EL (cell line): ENCODE measurements at places on chromosomes 7 and 10.

GRCh38 chr7:34900891-34901513 is 136.3 kb downstream of the DPY19L1 start:
- DNase-seq, result no peak

- DNase-seq, result peak; percentile 72
These were observed 13.2 kb downstream of the TACR2 start for GRCh38 chr10:69403519-69403918.

DNA sequence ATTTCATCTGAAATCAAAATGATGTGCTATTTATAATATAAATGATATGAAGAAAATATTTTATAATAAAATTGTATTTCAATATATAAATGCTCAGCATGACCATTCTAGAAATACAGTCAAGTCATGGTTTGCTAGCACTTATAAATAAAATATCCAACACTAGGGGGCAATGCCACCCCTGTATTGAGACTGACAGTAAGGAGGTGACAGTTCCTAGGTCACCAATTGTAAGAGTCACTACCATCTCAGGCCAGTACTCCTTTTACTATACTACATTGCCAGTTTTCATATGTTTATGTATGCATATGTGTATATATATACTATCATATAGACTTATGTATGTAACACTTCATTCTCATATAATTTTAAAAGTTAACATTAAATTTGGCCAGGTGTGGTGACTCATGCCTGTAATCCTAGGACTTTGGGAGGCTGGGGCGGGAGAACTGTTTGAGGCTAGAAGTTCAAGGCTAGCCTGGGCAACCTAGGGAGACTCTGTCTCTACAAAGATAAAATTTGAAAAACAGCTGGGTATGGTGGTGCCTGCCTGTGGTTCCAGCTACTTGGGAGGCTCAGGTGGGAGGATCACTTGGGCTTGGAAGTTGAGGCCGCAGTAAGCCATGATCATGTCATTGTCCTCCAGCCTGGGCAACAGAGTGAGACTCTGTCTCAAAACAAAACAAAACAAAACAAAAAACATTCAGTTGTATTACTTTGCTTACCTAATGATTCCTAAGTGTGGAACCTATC is 2.4 kb upstream of the CNOT4 start:
- DNase-seq, result peak; percentile 49

- no peak for DNase-seq
These were observed 33.7 kb downstream of the STAMBPL1 start for GRCh38 chr10:88913788-88914187.

DNA sequence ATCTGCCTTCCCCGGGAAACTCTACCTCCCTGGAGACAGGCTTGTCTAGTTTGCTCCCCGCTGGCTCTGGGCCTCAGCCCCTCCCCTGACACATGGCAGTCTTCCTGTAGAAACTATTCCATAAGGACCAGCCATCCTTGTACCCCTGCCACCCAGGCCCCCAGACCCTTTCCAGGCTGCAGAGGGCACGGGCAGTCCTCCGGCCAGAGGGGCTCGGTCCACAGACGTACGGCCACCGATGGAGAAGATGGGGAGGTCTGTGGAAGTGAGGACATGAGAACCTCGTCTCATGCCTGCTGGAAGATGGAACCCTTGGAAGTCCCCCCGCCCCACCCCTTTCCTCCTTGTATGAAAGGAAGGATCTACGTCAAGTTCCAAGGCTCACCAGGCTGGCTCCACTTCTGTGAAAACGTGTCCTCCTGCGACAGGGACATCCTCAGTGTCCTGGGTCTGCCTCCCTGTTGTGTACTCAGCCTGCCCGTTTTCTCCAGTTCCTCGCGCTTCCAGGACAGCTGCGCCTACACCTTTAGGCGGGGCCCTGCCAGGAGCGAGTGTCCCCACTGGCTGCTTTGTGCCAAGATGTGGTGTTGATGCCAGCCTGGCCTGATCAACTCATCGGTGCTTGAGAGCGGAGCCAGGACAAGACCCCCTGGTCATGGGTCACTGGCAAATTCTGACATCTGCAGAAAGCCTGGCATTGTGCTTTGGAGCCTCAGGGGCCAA is 414.9 kb downstream of the GLRX3 start:
- DNase-seq, result no peak

DNA sequence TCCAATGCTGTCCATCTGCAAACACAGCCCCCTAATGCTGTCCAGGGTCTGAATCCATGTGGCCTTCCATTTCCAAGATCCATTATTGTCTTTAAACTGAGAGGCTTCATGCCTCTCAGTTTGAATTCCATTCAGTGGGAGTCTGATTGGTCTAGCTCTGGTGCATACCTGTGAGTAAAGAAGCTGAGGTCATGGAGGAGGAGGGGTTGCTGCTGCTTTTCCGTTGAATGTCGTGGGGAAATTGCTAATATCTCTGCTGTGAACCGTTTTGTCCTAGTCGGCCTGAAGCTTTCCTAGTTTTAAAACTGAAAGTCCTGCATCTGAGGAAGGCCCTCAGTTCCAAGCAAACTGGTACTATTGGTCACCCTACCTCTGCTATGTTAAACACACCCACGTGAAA is 17.7 kb downstream of the SH2D4B start:
- no peak for DNase-seq

DNA sequence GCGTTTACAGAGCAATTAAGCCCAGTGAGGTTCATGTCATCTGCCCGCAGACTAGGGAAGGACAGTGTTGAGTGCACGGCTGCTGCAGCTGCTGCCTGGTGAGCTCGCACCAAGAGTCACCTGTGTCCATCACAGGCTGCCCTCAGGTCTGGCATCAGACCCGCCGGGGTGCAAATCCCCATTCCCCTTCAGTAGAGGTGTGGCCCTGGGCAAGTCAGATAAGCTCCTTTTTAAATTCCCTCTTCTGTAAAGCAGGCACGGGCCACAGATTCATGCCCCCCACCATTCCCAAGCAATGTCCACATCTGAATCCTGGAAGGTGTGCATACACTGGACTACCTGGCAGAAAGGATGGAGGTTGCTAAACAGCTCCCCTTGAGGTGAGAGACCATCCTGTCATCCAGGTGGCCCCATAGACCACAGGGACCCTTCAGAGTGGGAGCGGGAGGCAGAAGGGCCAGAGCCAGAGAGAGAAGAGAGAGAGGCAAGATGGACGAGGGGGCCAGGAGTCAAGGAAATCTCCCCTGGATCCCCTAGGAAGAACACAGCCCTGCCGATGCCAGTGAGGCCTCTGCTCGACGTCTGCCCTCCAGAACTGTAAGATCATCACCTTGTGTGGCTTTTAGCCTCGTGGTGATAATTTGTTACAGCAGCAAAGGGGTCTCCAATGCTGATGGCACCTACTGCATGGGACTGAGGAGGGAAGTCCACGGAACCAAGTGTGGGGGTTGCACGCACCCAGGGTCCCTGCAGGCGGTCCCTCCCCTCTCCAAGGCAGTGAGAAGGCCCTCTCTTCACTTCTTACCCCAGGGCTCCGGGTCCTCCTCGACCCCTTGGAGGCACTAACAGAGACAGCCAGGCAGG is 168.8 kb downstream of the TCERG1L start:
- DNase-seq, result no peak

DNA sequence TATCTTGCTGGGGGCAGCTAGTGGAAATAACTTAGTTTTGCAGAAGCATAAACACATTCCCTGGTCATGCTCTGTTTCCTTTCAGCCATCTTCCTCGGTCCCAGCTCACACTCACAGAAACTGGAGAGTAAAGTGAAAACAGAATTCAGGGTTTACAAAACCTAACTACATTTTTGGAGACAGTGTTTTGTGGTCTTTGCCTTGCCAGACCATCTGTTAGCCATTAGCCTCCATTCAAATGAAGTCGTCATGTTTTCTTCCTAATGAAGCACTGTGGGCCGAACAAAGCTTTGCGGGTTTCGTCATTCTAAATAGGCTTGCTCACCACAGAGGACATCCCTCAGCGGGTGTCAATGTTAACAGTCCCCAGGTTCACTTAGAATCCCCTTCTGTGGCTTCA is 214.6 kb upstream of the TMEM72 start:
- DNase-seq, result peak; percentile 58

GRCh38 chr7:119545118-119545517 is 727.9 kb upstream of the KCND2 start:
- DNase-seq, result no peak

DNA sequence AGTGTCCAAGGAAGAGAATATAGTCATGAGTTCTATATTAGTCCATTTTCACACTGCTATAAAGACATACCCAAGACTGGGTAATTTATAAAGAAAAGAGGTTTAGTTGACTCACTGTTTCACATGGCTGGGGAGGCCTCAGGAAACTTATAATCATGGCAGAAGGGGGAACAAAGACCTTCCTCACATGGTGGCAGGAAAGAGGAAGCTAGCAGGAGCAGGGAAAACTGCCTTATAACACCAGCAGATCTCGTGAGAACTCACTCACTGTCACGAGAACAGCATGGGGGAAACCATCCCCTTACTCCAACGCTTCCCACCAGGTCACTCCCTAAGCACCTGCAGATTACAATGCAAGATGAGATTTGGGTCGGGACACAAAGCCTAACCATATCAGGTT is 139.0 kb upstream of the ZNF438 start:
- no peak for DNase-seq

DNA sequence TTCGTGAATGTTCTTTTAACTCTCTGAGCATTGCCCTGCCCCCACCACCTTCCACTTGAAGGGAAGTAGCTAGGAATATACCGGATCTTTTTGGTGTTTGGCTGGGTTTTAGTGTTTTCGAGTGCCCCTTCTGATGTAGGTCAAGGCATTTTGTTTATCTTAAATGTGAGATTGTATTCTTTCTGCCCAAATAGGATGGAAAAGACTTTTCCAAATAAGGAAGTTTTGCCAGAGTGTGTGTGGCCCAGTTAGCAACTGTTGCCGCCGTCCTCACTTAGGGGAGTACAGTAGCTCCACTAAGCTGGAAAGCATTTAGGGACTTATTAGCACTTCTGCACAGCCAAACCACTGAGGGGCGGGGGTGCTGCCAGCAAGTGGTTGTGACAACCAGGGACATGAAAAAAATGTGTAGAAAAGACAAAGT is 29.8 kb upstream of the VCL start:
- peak; percentile 10 for DNase-seq

DNA sequence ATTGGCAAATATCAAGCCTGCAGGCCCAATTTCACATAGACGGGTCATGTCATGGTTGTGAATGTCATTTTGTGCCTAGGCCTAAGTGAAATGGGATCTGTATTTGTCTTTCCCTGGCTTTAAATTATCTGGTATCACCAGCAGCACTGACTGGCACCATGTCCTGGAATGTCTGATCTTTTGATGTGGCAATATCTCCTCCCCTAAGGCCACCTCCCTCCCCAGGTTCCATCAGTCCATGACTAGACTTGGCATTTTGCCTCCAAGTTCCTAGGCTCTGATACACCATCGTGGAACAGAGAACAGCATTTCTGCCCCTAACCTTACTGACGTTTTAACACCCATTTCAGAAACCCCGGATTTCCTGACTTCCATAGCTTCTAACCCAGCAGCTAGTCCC is 513.9 kb downstream of the GALNT17 start:
- DNase-seq, result no peak

DNA sequence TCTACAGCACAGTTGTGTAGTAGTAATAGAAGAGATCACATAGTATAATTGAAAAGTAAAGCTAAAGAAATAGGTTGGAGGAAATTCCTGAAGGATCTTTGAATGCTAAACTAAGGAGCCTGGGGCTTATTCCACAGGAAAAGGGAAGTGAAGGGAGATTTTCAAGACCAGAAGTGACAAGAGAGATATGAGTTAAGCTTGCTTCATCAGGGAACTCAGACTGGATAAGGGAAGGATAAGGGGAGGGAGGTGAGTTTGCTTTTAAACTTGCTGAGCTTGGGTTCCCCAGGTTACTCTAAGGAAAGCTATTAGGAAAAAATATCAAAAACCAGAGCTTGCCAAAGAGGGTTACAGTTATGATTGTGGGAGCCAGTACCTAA is 182.4 kb downstream of the RAPGEF5 start:
- no peak for DNase-seq

DNA sequence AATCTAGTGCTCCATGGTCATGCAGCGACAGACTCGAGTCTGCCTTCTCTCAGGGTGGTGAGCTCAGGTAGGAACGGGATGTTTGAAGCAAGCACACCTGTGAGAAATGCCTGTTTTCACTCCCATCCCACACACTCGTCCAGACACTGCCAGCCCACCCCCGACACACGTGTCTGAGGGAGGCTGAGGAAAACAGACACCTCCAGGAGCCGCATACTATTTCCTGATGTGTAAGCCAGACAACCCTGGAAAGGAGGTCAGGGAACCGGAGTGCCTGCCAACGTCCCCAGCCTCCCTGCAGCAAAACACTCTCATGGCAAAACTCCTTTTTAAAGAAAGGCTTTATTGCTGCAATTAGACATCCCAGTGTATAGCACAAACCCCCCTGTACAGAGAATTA is 80.2 kb downstream of the ALOX5 start:
- no peak for DNase-seq

- DNase-seq, result no peak
These were observed 127.3 kb downstream of the CAMK1D start for GRCh38 chr10:12476656-12477055.

GRCh38 chr7:42222891-42223290 is 14.1 kb downstream of the GLI3 start:
- no peak for DNase-seq

GRCh38 chr7:26580711-26581110 is 283.7 kb downstream of the SKAP2 start:
- DNase-seq, result no peak

DNA sequence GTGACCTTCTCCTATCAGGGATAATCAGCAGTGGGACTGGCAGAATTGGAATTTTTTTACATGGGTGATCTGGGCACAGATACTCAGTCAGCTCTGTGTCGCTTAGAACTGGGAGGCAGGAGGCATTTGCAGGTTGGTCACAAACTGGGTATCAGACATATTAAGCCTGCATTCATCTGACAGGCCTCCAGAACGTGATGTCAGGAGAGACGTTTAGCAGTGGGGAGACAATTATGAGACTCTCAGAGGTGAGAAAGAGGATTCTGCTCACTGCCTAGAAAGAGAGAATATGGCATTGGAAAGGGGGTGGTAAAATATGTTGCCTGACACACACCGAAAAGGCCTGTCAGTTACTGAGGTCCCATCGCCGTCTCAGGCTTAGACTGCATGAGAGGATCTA is 717.6 kb upstream of the GALNT17 start:
- no peak for DNase-seq

DNA sequence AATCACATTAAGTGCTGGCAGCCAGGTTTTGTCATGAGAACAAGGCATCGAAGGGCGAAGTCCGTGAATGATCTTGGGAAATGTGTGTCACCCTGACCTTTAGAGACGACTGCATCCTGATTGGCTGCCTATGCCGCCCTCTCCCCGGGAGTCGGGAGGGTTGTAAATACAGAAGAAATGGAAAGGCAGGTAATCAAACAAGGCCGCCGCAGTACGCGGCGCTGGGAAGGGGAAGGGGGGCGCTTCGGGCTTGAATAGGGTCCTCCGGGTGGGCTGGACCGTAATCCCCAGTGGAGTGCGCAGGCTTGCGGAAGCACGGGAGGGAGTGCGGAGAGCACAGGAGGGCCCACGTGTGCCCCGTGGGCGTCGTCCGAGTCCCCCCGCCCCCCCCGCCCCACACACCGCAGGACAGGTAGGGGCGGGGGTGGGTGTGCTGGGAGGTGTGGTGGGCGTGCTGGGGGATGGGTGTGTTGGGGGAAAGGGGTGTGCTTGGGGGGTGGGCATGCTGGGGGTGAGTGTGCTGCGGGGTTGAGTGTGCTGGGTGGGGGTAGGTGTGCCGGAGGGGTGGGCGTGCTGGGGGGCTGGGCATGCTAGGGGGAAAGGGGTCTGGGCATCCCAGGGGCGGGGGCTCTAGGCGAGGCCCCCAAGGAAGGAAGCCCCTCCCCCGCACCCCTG is 169.4 kb downstream of the ARHGAP12 start:
- DNase-seq, result no peak

GRCh38 chr10:11329062-11329673 is 282.3 kb downstream of the USP6NL start:
- no peak for DNase-seq

GRCh38 chr7:140342727-140343514 is 55.4 kb downstream of the SLC37A3 start:
- peak; percentile 7 for DNase-seq
